ENCODE measurements at places on chromosomes 3 and 15. TPM values are rescaled to one million over a fixed set of nuclear protein-coding genes. Genes with fewer than 3 reads are reported as not detected.

GRCh38 chr3:90062016-90062415, 954.6 kb downstream of the EPHA3 start:
- H3K27me3 ChIP-seq = no peaks in the 10 kb centered on the region
- no peak overlapping the region for H3K4me3 ChIP-seq
- H3K4me1 ChIP-seq = no peaks in the 10 kb centered on the region
- H3K36me3 ChIP-seq = no peaks in the 10 kb centered on the region

DNA sequence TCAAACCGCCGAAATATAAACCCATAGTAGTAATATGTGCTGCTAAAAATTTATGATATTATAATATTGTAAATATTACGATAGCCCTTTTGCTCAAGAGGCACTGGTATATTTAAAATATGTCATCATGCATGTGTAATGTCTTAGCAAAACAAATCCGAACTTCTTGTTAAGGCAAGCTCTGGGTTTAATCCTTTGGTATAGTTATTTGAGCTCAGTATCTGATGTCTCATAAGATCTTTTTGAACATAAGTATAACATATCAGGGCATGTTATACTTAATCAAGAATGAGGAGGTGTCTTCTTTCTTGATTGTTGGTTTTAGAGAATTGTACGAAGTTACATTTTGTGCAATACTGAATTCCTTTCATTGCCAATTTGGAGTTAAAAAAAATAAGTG, 154.1 kb upstream of the CBLB start:
- H3K36me3 ChIP-seq = no peaks in the 10 kb centered on the region
- DNase-seq = no peak
- H3K27ac ChIP-seq = no peak overlapping the region
- no peak overlapping the region for H3K4me3 ChIP-seq

- no peak for DNase-seq
- no peak overlapping the region for H3K27ac ChIP-seq
- H3K27me3 ChIP-seq = no peaks in the 10 kb centered on the region
Observed at GRCh38 chr15:74122403-74123130, 7.8 kb upstream of the ISLR2 start.

Gene CD276
- 25.0 TPM for polyA plus RNA-seq

Gene PYGO1
- 0.49 TPM for polyA plus RNA-seq

Gene TM4SF18
- 14.2 TPM for polyA plus RNA-seq

Measured in kidney (tissue), 22 donors.